Nasal cavity respiratory epithelium epithelial cell of viscerocranial mucosa (primary cell): ENCODE measurements at places on chromosomes 11 and 22. TPM values are rescaled to one million over a fixed set of nuclear protein-coding genes. Genes with fewer than 3 reads are reported as not detected.

The ZNHIT2 gene
- 11.1 and 22.2 TPM in 2 replicates for total RNA-seq

The NXPE1 gene
- not detected in 2 replicates for total RNA-seq

The DDB1 gene
- 186 and 202 TPM in 2 replicates for total RNA-seq

The RGL4 gene
- not detected in 2 replicates for total RNA-seq

The FOLR3 gene
- total RNA-seq, result 19.7 and 23.6 TPM in 2 replicates

The SYT13 gene
- total RNA-seq, result not detected in 2 replicates

The APOL4 gene
- 0.34 and 1.3 TPM in 2 replicates for total RNA-seq

The OR56A1 gene
- total RNA-seq, result not detected in 2 replicates

The OR51L1 gene
- total RNA-seq, result not detected in 2 replicates

The KBTBD3 gene
- total RNA-seq, result 2.4 and 3.4 TPM in 2 replicates

The TYR gene
- total RNA-seq, result not detected in 2 replicates

The ATG13 gene
- 54.7 and 75.3 TPM in 2 replicates for total RNA-seq

The TMEM134 gene
- 19.8 and 57.7 TPM in 2 replicates for total RNA-seq

The SCGB1C1 gene
- total RNA-seq, result not detected in 2 replicates

The OR8B12 gene
- not detected in 2 replicates for total RNA-seq

The DDI1 gene
- not detected in 2 replicates for total RNA-seq

The LGALS12 gene
- not detected in 2 replicates for total RNA-seq

The PRDM11 gene
- total RNA-seq, result 6.5 and 13.9 TPM in 2 replicates
